ENCODE measurements at places on chromosomes 7 and 10. TPM values are rescaled to one million over a fixed set of nuclear protein-coding genes. Genes with fewer than 3 reads are reported as not detected.

The MCMBP gene
- 50.2 TPM for polyA plus RNA-seq

The HOXA11 gene
- polyA plus RNA-seq, result 44.0 TPM

The ARMC10 gene
- polyA plus RNA-seq, result 67.3 TPM

The SPDYE3 gene
- polyA plus RNA-seq, result 6.8 TPM

The SNX10 gene
- 16.1 TPM for polyA plus RNA-seq

The WDR86 gene
- 52.0 TPM for polyA plus RNA-seq

The CPVL gene
- polyA plus RNA-seq, result 51.6 TPM

The TMED4 gene
- 175 TPM for polyA plus RNA-seq

The MRPL32 gene
- 97.0 TPM for polyA plus RNA-seq

The TAS2R4 gene
- polyA plus RNA-seq, result 5.4 TPM

The PRR15 gene
- polyA plus RNA-seq, result 14.6 TPM

DNA sequence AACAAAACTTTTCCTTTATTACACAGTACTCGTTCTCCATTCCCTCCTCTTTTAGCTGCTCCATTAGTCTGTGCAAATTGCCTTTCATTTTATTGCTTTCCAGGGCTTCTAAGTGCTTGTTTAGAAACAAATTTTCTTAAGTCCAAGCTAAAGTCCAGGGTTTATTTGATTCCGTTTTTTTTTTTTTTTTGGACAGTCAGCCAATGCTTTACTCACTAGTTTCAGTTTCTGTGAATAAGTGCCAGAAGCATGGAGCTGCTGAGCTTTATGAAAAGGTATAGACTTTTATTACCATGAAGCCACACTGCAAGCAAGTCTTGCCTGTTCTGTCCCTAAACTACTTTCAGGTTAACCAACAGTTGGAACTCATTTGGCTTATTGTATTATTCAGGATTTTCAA is 455.0 kb downstream of the GFRA1 start:
- DNase-seq, result peak; percentile 37

DNA sequence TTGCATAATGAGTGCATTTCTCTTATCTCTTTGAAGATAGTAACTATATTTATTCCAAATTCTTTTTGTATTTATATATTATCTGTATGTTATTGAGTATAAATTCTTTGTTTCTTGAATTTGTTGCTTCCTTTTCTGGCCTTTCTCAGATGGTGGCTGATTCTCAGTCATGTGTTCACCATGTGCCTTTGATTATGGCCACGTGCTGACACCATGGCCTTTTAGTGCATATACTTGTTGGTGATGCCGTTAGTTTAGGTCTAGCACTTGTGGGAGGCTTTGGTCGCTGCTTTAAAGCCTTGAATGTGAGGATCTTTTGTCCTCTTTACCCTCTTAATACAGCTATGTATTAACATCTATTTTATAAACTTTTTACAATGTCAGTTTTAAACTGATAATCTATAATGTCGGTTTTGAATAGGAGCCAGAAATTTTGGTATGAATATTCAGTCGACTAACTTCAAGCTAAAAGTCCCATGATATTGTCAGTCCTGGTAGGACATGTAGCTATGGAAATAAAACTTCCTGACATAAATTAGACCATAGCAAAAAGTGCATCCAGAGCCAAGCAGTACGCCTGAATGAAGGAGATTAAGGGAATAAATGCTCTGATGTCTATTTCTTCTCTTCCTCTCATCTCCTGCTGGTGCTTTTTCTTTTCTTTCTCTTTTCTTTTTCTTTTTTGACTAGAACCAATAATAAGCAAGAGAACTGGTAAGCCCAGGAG is 130.3 kb downstream of the GNAI1 start:
- no peak for DNase-seq

DNA sequence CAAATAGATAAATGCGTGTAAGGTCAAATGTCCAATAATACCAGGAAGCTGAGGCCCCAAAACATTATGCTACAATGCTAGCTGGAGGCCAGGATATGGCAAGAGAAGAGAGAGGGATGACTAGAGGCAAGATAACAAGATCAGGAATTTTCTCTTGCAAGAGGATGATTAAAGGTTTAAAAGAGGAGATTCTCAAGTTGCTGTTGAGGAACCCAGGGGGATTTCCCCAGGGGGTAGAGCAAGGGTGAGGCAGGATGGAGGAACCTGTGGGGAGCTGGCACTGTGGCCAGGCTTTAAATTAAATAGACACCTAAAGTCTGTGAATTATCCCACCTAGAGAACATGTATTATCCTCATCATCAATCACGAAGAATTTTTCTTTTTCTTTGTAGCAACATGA is 3.4 kb upstream of the TAS2R60 start:
- no peak for DNase-seq

GRCh38 chr10:125064681-125065492 is 95.5 kb downstream of the CTBP2 start:
- no peak for DNase-seq

DNA sequence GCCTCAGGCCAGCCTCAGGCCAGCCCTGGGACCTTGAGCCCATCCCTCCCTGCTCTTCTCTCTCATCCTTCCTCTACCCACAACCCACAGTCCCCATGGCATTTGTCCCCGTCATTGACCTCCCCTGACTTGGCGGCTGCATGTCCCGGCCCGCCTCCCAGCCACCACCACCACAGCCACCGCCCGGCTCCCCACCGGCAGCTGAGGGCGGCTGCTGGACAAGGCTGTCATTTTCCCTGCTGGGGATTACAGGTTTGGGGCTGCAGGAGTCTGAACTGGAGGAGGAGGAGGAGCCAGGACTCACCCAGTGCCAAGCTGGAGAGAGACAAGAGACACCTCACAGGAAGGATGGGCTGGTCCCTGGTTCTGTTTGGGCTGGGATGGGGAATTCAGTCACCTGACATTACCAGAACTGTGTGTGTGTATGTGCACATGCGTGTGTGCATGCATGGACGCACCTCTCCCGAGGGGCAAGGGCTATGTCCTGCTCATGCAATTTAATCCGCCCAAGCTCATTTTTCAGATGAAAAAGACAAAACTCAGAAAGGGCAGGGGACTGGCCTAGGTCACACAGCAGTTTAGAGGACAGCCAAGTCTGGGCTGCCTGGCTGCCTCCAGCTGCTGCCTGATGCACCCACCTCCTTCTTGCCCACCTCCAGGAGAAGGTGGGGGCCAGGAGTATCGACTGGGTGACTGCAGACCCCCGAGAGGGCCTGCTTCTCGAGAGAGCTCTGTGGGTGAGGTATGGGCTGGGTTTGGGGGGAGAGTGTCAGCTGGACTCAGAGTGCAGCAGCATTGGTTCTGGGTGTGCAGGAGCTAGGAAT is 113.1 kb downstream of the ZMIZ1 start:
- no peak for DNase-seq

GRCh38 chr10:71094712-71095390 is 117.5 kb upstream of the UNC5B start:
- DNase-seq, result no peak

- no peak for DNase-seq
Observed at GRCh38 chr10:124688386-124688785, 55.8 kb downstream of the FAM53B start.

- DNase-seq, result no peak
Observed at GRCh38 chr10:78560341-78560688, 508.5 kb upstream of the ZMIZ1 start.

DNA sequence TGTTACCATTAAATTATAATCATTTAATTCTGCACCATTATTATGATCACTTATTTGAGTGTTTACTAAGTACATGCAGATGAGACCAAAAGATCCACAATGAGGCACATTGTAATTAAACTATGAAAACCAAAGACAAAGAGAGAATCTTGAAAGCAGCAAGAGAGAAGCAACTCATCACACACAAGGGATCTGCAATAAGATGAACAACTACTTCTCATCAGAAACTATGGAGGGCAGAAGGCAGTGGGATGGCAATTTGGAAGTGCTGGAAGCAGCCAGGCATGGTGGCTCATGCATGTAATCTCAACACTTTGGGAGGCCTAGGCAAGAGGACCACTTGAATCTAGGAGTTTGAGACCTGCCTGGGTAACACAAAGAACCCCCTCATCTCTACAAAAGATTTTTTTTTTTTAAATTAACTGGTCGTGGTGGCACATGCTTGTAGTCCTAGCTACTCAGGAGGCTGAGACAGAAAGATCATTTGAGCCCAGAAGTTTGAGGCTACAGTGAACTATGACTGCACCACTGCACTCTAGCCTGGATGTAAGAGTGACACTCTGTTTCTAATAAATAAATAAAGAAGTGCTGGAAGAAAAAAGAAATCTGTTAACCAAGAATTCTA is 47.7 kb downstream of the CDK6 start:
- no peak for DNase-seq

DNA sequence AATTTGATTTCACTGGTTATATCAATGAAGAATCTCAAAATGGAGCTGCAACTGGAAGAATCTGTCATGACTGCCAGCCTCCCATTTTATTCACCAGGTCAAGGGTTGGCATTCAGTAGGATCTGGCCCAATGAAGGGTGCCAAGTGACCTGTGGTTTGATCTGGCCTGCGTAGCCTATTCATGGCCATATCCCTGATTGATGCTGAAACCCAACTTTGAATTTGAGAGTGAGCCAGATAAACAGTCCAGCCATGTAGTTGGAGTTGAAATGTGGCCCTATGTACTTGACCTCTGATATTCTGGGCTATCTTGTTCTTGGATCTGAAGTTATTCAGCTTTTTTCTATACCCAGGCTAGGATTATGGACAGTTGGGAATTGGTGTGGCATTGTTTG is 1.5 kb downstream of the MKLN1 start:
- no peak for DNase-seq

- no peak for DNase-seq
Observed at GRCh38 chr10:84015877-84016595, 123.3 kb upstream of the GHITM start.

GRCh38 chr7:75842836-75843446 is 29.3 kb upstream of the CCL24 start:
- DNase-seq, result peak; percentile 9

GRCh38 chr10:63836666-63837442 is 315.7 kb downstream of the REEP3 start:
- DNase-seq, result no peak

- no peak for DNase-seq
Observed at GRCh38 chr7:98360221-98361130, 40.4 kb downstream of the BAIAP2L1 start.

- DNase-seq, result no peak
Observed at GRCh38 chr10:36730316-36730715, 395.1 kb upstream of the ANKRD30A start.

- DNase-seq, result no peak
Observed at GRCh38 chr7:157881048-157881771, 544.4 kb downstream of the DNAJB6 start.

GRCh38 chr10:63273577-63273976 is 140.4 kb downstream of the NRBF2 start:
- no peak for DNase-seq

GRCh38 chr7:155429651-155430050 is 28.3 kb upstream of the EN2 start:
- DNase-seq, result no peak

- no peak for DNase-seq
Observed at GRCh38 chr7:105264707-105265106, 124.0 kb downstream of the SRPK2 start.

DNA sequence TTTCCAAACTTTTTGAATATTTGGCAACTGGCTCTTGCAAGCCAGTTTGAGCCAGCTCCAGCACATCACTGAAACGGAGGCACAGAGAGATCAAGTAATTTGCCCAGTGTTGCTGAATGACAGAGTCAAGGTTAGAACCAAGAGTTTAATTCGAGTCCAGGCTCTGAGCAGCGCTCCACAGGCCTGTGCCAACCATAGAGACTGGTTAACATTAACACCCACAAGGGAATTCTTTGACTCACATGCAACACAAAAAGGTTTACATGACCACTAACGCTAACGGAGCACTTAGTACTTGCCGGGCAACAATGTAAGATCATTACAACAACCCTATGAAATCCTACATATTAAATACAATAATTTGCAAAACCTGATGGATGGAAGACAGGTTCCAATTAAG is 1.5 kb downstream of the RGS10 start:
- DNase-seq, result no peak

DNA sequence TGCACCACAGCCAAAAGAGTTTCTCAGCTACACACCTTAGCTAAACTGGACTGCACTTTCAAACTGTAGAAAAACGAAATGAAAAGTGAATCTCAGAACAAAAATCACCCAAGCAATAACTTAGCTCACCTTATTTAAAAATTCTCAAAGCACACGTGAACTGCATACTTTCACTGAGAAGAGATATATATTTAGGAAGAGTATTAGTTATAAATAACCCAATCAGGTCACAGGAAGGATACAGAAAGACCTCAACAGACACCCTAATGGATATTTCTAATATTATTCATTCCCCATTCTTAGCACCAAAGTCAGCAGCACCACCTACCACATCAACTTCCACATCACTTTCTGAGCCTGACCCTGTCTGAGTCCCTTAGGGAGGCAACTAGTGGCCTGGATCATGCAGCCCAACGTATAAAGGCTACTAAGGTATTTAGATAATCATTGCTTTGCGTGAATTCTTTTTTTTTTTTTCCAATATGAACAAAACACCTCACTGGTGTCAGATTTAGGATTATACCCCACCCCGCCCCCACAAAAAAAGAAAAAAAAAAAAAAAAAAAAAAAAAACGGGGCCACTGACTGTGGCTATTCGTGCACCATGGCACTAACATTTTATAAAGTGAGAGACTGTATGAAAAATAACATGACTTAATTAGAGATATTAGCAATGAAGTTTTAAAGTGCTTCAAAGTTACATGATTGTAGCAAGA is 2.6 kb downstream of the ABI1 start:
- no peak for DNase-seq

GRCh38 chr7:55481155-55481554 is 91.1 kb downstream of the VOPP1 start:
- no peak for DNase-seq

DNA sequence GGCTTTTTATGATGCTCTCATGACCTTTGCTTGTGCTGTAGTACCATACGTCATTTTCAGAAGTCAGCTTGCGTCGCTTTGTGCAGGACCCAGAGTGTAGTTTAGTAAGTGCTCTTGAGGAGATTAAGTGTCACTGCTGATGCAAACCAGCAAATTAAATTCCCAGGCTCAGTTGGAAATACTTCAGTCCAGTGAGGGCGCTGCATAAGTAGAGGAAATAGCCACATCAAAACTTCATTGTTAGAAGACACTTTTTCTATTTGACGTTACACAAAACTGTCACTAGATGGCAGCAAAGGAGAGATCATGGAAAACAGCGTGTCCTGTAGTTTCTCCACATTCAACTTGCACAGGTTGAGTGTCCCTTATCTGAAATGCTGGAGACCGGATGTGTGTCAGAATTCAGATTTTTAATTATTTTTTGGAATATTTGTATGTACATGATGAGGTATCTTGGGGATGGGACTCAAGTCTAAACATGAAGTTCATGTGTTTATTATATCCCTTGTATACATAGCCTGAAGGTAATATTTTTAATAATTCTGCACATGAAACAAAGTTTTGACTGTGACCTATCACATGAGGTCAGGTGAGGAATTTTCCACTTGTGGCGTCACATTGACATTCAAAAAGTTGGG is 7.9 kb downstream of the ZNF22 start:
- DNase-seq, result peak; percentile 93

DNA sequence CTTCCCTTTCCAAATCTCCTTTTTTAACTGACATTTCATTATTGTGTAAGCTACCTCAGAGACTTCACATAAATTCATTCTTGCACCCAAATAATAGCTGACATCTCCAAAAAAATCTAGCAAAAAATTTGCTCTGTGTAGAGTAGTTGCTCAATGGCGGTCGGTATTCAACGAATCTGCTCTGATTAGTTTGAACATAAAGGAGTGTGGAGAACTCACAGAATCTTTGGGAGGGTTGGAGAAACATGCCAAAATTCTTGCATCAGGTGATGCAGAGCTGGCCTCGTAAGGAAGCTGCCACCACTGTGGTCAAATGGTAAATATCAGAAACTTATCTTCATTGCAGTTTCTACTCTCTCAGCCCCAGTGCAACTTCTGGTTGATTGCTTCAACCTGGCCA is 201.2 kb upstream of the MDFIC start:
- DNase-seq, result no peak
